ENCODE measurements at places on chromosomes 2 and 18. TPM values are rescaled to one million over a fixed set of nuclear protein-coding genes. Genes with fewer than 3 reads are reported as not detected.

- DNase-seq = no peak
Measured at GRCh38 chr18:51622702-51623101, 425.2 kb upstream of the MEX3C start.

DNA sequence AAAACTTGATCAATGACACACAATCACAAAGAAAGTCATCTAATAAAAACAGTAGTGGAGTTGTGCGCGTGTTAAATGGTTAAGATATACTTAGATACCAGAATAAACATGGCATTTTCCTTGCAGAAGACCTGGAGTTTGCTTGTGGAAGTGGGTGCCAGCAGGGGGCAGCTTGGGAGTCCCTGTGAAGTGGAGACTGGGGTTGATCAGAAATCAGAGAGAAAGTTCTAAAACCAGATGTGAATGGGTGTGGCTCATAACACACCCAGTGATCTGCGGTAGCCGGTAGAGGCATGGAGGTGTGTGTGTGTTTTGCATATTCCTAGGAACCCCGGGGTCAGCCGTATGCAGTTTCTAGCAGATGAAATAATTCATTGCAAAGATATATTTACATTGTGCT lies 300.1 kb upstream of the TRIB2 start:
- DNase-seq = no peak

Gene CPLX4
- 14.8 TPM for total RNA-seq

Gene GPR39
- 4.3 TPM for total RNA-seq

- no peak for DNase-seq
Measured at GRCh38 chr2:25026008-25026530, 15.8 kb upstream of the EFR3B start.

Gene MROH2A
- not detected for total RNA-seq

DNA sequence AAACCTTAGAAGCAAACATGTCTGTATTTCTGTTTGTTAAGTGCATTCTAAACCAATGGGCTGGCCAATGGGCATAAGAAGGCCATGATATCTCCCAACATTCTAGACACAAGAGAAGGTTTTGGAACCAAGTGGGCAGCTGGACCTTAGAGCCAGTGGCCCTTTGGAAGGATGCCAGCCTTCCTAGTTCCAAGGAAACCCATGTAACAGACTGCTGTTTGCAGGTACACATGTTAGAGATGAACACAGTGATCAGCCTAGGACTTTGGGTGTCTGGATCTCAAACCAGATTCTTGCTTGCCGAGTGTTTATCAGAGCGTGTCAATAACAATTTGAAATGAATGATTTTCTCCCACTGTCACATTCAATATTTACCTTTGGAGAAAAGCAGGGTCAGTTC lies 97.5 kb upstream of the COPS8 start:
- no peak for DNase-seq

GRCh38 chr2:43218155-43218701 lies 8.2 kb downstream of the ZFP36L2 start:
- no peak for DNase-seq

Gene KCNJ13
- total RNA-seq = 0.82 TPM

DNA sequence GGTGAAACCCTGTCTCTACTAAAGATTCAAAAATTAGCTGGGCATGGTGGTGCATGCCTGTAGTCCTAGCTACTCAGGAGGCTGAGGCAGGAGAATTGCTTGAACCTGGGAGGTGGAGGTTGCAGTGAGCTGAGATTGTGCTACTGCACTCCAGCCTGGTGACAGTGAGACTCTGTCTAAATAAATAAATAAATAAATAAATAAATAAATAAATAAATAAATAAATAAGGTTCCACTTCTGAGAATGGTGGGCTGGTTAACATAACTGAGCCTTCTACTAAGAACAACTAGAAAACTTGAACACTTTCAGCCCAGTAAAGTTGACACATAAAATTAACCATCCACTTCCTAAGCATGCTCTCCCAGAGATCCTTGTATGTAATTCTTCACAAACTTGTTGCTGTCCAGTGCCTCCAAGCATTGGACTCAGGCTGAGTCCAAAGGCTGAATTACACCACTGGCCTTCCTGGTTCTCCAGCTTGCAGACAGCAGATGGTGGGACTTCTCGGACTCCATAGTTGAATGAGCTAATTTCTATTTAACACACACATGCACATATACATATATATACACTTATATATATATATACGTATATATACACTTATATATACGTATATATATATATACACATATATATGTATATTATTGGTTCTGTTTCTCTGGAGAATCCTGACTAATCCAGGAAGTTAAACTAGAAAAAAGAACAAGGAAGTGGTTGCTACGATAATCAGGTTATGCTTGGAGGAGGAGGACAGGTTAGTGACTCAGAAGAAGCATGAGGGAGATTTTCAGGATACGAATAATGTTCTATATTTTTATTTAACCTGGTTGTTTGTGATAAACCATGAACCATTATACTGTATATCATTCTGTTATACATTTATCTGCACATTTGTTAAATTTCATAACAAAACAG lies 348.8 kb downstream of the METTL4 start:
- DNase-seq = no peak

Gene NOL4
- 43.4 TPM for total RNA-seq

DNA sequence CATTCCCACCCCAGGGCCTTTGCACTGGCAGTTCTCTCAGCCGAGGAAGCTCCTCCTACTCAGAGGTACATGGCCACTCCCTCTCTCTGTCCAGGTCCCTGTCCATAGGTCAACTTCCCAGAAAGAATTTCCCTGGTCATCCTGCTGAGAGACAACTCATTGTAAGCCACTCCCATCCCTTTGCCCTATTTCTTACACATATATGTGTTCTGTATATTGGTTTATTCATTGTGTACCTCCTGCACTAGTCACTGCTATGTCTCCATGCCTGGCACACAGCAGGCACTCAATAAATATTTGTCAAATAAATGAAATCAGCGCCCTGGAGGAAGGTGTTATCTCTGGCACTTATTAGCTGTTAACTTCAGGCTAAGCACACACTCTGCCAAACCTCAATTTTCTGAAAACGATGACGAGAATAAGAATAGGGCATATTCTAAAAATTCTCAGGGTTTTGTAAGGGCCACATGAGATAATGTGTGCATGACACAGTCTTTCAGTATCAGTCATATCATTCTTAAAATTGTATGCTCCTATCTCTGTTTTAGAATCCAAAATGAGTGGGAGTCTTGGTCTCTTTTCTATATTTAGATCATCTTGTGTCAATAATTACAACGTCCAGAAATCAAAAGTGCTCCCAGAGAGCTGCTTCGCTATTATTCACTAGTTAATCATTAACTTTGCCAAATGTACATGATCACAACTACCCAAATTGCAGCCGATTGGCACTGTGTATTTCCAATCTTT lies 198.0 kb downstream of the ALK start:
- DNase-seq = no peak

- peak; percentile 66 for DNase-seq
Measured at GRCh38 chr2:181683518-181684453, 3.5 kb upstream of the NEUROD1 start.

DNA sequence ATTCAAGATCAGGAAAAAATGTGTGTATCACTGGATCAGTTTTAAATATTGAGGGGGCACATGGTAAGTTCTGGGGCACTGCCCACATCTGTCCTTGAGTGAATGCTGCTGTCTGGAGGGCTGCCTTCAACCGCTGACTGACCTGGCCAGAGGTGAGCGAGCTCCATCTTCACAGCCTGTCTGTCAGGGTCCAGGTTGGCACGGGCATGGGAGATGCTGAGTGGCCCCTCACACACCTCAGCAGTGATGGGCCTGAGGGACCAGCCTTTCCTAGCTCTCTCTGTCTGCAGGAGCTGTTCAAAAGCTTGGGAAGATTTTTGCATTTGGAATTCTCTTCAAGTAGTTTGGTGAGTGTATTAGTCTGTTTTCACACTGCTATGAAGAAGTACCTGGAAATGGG lies 114.8 kb upstream of the ALKAL2 start:
- DNase-seq = no peak

- DNase-seq = peak; percentile 73
Measured at GRCh38 chr2:38750011-38750890, 910 bp downstream of the SRSF7 start.

All from cerebellum (tissue), 4 donors.